ENCODE measurements at places on chromosomes 5 and 9.
A peak's percentile ranks its signal among the peaks of the same experiment; 100 is the strongest.

DNA sequence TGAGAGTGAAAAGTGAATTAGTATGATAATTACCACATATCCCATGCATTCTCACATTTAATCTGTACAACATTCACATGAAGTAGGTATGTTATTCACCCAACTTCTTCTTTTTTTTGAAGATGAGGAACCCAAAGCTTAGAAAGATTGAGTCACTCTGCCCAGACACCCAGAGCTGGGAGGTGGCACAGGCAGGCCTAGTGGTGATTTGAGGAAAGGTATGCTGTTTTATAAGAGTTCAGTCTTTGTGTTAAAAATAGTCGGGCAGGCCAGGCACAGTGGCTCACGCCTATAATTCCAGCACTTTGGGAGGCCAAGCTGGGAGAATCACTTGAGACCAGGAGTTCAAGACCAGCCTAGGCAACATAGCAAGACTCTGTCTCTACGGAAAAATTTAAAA lies 285.3 kb downstream of the NR3C1 start:
- DNase-seq, result no peak

DNA sequence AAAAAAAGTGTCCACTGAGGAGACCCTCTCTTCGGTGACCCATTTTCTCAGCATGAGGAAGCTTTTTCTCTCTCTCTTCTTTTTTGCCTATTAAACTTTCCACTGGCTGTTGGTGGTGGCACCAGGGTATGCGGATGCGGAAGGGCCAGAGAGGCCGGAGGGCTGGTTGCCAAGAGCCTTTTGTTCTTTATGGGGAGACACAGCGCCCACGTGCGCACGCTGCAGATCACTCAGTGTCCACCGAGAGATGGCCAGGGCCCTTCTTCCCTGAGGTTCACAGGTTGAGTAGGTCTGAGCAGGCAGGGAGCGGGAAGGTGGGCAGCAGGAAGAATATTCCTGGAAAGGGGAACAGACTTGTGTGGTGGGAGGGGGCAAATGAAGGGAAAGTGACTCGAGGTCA lies 69.1 kb downstream of the STK10 start:
- no peak for DNase-seq

DNA sequence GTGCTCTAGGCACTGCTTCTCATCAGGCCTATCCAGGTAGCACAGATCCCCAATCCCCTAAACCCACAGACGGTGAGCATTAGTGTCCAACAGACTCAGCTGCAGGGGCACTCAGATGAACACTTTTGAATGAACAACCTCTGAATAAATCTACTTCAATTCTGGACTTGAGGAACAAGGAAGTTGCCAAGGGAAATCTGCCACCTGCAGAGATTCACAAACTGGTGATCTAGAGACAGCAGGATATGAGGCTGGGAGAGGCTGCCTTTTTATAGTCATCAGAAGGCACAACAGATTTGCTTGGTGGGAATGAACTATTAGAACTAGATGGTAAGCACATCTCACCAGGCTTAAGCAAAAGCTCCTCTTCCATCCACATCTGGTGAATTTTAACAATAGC lies 7.0 kb upstream of the HK3 start:
- DNase-seq, result no peak

- DNase-seq, result no peak
These were observed 69.3 kb downstream of the AMBP start for GRCh38 chr9:114008667-114009410.

- DNase-seq, result no peak
These were observed 7.8 kb downstream of the FOXI1 start for GRCh38 chr5:170113522-170113900.

DNA sequence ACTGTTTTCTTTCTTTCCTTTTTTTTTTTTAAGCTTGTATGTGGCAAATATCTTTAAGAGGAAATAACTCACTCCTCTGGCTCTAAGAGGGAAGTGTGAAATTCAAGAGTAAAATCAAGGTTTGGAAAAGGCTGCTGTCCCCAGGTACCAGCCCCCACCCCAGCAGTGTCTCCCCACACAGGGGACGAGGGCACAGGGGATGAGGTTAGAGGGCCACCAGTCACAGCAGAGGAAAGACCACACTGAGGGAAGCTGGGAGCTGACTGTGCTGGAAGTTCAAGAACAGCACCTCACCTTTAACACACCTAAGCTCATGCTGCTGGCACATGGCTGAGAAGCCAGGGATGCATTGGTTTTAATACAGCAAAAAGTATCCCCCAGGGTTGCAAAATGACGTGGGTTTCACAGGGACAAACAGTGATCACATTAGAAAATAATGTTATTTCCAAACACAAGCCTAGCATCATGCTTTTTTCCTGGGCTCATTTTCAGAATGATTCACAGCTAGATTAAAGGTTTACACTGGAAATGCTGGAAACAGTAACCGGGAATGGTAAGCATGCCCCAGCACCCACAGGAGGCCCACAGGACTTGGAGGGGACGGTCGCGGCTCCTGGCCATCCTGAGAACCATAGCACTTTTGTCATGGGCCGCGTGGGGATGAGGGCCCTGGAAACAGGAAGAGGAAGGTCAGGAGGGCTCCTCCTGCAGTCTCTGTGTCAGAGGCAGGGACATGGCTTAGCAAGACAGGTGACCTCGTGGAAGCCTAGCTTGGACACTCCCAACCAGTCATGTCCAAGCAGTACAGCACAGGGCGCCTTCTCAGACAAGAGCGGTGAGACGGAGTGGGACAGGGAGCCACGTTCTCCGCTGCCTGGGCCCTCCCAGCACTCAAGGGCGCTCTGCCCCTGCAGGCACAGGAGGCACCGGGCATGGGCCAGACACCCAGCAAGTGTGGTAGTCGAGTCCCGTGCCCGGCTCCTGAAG lies 6.9 kb downstream of the LPCAT1 start:
- no peak for DNase-seq

GRCh38 chr9:72627147-72627546 lies 105.7 kb downstream of the TMC1 start:
- peak; percentile 48 for DNase-seq

GRCh38 chr5:88667496-88668201 lies 215.3 kb downstream of the MEF2C start:
- DNase-seq, result peak; percentile 68

DNA sequence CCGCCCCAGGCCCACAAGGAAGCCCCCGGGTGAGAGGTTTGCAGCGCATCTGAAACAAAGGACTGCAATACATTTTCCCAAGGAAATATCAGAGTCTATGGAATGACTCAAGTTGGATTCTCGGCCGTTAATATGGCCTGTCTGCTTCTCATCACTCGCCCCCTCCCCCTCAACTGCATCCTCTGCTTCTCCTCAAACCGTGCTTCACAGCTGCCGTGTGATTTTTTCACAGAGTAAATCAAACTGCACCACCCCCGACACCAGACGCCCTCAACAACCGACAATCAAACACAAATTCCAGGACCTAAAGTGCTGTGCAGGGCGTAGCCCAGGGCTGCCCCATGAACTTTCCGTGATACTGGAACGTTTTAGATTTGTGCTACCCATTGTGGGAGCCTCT lies 176.9 kb downstream of the ROR2 start:
- DNase-seq, result no peak
